Karpas-422 (cell line): ENCODE measurements at places on chromosomes 1 and 21. TPM values are rescaled to one million over a fixed set of nuclear protein-coding genes. Genes with fewer than 3 reads are reported as not detected.

DNA sequence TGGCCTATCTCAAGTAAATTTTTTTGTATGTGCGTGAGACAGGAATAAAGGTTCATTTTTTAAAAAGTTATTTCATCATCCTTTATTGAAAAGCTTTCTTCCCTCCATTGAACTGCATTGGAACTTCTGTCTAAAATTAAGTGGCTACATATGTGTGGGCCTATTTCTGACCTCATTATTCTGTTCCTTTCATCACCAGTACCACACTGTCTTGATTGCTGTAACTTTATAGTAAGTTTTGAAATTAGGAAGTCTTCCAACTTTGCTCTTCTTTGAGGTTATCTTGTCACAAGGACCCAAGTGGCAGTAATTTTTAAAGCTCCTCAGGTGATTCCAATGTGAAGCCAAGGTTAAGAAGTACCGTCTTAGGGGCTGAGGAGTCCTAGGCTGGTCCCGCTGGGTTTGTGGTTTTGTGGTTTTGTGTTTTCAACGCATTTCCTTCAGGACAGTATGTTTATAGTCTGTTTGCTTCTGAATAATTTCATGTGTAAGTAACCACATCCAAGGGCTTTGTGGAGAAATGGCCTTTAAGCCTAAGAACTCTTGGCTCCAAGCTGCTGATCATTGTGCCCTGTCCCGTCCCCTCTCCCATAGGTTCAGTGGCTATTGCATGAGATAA is 12.4 kb upstream of the SCAF4 start:
- no peak for DNase-seq

DNA sequence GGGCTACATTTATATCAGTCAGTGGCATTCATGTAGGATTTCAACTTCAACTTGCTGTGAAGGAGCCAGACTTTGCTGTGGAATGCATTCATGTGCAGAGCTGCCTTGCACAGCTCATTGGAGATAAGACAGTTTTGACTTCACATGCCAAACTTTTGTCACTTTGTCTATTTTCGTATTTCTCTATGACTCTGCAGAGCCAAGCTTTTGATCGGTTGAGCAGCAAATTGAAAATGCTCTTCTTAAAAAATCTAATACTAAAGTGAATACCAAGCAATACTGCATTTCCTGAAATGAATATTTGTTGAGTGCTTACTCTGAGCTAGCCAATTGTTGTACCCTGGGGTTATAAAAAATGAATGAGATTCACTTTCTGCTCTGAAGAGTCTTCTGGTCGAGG is 388.7 kb downstream of the ST6GALNAC3 start:
- DNase-seq = peak; percentile 63

DNA sequence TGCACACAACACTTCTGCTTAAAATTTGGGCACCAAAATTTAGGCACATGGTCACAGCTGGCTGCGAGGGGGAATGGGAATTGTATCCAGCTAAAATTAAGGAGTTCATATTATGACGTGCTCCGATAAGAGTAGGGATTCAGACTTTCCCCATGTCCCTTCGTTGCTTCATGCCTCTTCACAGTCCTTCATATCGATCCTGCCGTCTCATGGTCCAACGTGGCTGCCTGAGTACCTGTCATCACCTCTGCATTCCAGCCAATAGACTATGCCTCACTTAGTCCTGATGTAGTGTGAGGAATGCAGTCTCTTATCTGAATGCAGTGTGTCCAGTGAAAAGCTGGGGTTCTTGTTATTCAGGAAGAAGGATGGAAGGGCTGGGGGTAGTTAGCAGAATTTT is 108.6 kb downstream of the SIK1 start:
- DNase-seq = no peak

DEGS1 gene
- total RNA-seq = 12.9 and 36.1 TPM in 2 replicates

DNA sequence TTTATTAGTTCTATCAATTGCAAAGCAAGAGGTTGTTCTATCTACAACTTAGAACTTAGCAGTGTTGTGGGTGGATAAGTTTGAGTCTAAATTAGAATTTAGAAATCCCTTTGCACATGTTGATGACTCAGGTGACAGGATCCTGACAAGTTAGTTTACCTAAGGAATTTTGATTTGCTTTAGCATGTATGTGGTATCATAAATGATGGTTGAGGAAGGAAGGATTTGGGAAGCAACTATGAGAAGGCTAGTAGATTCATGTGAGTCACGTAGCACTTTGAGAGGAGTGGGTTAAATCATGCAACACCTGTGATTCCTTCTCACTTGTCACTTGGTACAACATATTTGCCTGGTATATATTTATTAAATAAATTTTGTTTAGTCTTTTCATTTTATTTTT is 223.7 kb upstream of the USP25 start:
- DNase-seq = no peak

- no peak for DNase-seq
These were observed 259.8 kb downstream of the LMO4 start for GRCh38 chr1:87588495-87588894.
